Foreskin keratinocyte (primary cell): ENCODE measurements at places on chromosomes 7 and 10. TPM values are rescaled to one million over a fixed set of nuclear protein-coding genes. Genes with fewer than 3 reads are reported as not detected.

The P4HA1 gene
- 33.3 and 38.8 TPM in 2 replicates for total RNA-seq

The GOLGA7B gene
- total RNA-seq: 0.63 and 0.68 TPM in 2 replicates

The STK32C gene
- 5.5 and 6.3 TPM in 2 replicates for total RNA-seq

The ZNF138 gene
- total RNA-seq: 3.9 and 4.3 TPM in 2 replicates

- no peak for DNase-seq
Measured at GRCh38 chr7:29495653-29496052, 68.0 kb upstream of the PRR15 start.

DNA sequence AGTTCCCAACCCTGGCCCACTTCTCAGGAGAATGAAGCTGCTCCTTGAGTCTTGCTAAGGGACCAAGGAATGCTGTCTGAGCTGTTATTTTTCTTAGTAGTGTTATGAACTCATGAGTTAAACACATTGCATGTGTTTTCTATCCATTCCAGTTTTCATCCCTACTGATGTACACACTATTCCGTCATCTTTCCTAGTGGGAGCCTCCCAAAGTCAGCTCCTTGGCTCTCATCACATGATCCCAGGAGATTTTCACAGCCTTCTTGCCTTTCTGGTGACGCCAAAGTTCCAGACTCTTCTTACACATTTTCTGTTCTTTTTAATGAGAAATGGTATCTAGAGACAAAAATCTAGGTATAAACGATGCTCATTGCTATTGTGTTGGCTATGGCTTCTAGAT, 8.4 kb upstream of the C10orf71 start:
- DNase-seq: no peak
